ENCODE measurements at places on chromosomes 3 and 15.

DNA sequence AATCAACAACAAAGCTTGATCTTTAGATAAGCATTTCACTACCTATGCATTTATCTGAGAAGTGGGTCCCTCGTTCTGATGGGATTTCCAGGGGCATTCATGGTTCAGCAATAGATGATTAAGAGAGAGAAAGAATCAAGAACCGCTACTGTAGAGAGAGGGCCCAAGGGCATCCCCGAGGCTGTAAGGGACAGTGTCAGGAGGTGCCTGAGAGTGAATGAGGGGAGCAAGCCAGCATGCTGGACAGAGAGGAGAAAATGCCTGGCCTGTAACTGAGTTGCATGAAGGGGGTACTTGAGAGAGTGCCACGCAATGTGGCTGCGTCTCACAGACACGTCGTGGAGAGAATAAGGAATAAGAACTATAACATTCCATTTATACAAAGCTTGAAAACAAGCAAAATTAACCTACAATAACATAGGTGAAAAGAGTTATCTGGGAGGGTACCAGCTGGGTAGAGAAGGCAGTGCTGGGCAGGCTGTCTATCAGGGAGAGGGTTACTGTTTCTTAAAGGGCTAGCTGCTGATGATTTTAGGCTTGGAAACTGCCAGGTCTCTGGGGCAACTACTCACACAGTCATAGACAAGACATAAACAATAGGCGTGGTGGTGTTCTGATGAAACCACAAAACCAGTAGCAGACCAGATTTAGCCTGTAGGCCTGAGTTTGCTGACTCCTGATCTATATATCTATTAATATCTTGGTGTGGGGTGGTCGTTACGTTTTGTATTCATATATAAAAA, 374.6 kb upstream of the CFAP20DC start:
- peak; percentile 70 for DNase-seq

DNA sequence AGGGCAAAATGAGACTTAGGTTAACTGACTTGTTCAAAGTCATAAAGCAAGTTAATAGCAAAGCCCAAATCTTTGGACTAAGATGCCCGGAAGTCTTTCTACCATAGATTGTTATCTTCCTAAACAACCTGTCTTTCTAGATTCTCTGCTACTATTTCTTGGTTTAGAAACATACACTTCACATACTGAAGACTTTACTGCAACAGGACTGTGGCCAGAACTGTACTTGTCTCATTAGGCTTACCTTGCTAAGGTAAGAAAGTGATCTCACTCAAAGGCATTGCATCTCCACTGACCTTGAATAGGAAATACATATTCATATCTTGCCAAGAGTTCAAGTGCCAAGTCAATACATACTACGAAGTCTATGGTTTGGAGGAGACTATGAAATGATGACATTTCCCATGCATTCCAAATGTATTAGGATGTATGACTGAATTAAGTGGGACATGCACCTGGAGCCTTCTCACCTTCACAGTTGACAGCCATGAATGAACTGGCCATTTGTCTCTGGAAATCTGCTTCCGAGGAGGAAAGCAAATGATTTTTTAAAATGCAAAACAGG, 5.0 kb downstream of the ZDHHC3 start:
- no peak for DNase-seq

- no peak for DNase-seq
Measured at GRCh38 chr3:173066044-173067004, 74.7 kb downstream of the SPATA16 start.

DNA sequence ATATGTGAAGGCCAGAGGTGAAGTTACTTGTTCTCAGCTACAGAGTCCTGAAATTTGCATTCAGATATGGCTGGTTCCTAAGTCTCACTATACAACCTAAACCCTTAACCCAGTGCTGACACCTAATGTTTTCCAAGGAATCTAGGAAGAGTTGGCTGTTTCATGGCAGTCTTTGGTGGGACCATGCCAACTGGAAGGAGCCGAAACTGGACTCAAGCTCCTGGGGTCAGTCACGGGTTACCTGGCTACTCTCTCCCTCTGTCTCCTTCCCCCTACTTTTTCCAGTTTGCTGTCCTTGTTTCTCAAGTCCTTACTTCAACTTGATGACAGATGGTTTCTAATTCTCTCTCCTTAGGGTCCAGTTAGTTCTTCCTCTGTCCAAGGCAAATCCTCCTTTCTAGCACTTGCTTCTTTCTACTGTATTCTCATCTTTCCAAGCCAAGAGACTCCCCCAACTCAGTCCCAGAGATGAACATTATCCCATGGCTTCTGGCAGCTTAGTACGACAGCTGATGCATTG, 88.6 kb upstream of the COL6A5 start:
- DNase-seq: no peak

DNA sequence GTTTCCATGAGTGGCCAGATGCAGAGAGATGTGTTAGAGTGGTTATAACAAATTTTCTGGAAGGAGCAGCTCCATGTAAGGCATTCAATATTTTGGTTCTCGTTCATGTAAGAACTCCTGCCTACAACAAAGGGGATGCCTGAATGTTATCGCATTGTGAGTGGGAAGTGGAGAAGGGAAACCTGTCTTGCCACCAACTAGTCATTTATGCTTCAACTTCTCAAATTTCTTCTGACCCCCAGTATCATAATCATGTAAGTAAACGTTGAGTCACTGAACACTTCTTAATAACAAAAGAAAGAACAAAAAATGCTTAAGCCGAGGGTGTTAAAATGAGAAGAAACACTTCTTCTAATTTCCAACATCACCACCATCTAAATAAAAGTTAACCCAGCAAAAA, 62.0 kb upstream of the MRPL3 start:
- no peak for DNase-seq

- no peak for DNase-seq
Measured at GRCh38 chr3:114896978-114897377, 250.1 kb downstream of the ZBTB20 start.

- peak; percentile 13 for DNase-seq
Measured at GRCh38 chr15:42955518-42955917, 34.9 kb upstream of the TTBK2 start.

DNA sequence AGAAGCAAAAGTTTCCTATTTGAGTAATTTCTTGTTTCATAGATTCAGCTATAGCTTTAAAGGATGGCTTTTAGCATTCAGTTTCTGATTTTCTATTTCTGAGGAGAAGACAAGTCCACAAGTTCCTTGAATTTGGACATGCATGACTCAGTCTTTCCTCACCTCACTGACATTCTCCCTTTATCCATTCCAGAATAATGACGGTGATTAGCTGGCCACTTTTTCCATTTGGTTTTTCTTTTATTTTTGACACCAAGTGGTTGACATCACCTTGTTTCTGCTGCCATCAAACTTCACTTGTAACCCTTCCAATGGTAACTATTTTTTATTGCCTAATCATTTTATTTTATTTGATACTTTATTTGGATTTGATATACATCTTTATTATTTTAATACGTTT, 404.4 kb upstream of the KCNMB2 start:
- peak; percentile 17 for DNase-seq

DNA sequence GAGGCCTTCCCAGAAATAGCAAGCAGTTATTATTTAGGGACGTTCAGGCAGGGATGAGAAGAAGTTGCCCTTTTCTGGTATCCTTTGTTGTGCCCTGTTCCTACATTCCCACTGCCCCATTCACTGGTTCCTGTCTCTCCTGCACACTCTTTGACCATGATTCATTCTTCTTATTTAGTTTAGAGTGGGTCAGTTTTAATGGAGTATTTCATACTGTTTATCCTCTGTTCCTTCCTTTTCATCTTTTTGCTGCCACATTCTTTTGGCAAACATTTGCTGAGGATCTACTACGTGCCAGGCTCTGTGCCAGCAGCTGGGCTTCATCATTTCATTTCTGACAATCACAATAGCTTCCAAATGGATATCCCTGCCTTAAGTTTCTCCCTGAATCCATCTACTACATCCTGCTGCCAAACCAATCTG, 11.8 kb upstream of the EID1 start:
- DNase-seq: peak; percentile 29

GRCh38 chr3:39141171-39141995, 12.0 kb downstream of the CSRNP1 start:
- DNase-seq: peak; percentile 37

DNA sequence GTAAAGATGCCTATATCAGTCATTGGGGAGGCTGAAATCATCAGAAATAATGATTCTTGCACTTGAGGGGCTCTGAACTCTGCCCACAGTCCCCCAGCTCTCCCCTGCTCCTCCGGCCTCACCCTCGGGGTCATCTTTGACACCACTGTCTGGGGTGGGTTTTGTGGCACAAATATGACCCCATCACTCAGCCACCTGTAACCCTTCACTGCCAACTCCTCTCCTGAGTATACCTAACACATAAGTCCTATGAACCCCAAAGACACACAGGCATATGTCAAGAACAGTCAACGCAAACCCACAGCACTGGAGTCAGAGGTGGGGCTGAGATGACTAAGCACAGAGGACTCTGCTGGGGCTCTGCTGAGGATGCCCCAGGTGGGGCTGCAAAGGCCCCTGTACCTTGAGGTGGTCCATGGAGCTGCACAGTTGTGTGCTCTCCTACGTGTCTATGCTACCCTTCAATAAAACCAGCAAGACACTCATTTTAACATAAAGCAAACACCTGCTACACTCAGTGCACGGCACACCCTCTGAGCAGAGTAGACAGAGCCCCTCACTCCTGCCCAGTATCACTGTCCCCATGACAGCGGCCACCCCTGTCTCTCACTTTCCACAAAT, 29.9 kb downstream of the SLC41A3 start:
- no peak for DNase-seq

DNA sequence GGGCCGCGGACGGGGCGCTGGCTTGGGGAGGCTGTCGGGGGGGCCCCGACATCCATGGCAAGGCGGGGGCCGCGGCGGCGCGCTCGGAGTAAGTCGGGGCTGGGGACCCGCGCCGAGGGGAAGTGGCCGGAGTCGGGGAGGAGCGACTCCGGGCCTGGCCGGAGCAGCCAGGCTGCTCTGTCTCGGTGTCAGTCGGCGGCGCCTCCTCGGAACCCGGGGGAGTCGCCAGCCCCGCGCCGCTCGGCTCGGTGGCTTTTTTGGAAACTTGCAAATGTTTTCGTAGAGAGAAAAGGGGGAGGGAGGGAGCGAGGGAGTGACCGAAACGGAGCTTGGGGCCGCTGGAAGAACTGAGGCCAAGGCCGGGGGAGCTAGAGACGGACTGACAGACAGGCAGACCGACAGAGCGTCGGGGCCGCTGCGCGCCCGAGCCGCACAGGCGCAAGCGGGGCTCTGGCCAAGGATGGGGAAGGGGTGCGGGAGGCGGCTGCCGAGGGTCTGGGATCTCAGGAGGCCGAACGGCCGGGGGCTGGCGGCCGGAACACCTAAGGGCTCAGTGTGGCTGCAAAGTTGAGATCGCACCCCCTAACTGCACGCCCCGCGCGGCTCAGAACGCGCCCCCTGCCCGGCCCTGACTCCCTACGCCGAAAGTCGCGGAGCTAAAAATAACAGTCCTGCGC, 5.0 kb downstream of the PTH1R start:
- peak; percentile 45 for DNase-seq

- peak; percentile 33 for DNase-seq
Measured at GRCh38 chr3:71226565-71227269, 356.8 kb downstream of the FOXP1 start.

DNA sequence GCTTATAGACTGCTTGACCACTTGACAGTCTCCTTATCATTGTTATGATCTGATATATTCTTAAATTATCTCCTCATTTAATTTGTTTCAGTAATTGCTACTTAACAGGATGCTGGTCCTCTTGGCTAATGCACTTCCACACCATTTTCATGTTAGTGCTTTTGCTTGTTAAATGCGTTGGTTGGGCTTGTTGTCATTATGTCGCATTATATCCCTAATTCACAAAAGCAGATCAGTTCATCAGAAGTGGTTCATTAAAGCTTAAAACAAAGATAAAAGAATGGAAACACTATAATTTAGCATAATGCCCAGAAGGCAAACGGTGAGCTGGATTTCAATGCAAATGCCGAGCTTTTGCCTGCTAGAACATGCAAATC, 17.1 kb upstream of the EHHADH start:
- DNase-seq: no peak

- DNase-seq: peak; percentile 68
Measured at GRCh38 chr3:112671930-112672715, 31.2 kb upstream of the CCDC80 start.

DNA sequence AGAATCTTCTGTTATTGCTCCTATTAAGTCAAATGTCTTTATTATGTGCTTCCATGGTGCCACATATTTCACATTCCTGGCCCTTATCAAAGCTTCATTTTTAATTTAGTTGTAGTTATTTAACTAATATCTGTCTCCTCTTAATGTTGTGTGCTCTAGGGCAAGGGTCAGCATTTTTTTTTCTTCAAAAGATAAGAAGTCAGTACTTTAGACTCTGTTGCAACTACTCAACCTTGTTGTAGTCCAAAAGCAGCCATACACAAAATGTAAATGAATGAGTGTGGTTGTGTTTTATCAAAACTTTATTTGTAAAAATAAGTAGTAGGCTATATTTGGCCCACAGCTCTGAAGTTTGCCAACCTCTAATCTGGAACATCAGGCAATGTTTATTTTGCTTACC, 394.7 kb upstream of the CBLB start:
- no peak for DNase-seq

- peak; percentile 5 for DNase-seq
Measured at GRCh38 chr3:170277833-170278580, 55.8 kb downstream of the PRKCI start.

DNA sequence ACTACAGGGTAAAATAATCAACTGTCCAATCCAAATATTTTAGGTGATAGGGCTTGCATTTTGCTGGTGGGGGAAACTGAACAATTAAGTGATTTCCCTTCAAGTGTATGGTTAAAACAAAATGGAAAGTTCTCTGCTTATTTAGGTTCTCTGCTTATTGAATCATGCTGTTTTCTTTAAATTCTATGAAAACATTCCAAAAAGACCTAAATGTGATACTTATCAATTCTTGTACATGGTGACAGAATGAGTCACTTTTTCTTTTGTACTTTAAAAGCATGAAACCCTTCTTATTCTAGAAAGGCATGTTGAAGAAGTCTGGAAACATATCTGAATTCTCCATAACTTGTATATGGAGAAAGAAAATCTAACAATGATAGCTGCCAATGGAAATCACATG, 192.6 kb downstream of the FMN1 start:
- no peak for DNase-seq

GRCh38 chr3:183046883-183047282, 52.4 kb downstream of the MCCC1 start:
- DNase-seq: no peak

DNA sequence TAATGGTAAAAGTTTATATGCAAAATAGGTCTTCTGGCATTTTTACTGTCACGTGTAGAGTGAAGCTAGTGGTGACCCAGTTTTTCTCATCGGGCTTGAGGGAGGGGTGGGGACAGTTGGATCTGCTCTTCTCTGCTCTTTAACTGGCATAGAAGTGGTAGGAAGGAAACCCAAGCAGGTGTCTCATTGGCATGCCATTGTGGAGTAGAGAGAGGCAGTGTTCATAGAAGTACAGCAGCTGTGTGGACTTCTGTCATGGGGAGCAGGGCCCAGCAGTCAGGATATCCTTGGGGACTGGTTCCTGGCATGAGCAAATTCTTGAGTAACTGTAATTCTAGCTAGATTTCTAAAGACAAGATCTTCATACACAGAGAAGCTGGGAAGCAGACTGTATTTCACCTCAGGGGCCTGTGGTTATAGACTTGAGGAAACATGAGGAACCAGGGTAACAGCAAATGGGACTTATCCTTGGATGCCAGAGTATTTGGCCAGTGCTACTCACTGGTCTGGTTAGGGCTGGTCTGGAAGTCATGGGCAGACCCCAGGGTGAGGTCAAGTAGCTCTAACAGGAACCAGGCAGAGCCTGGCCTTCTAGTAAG, 42.9 kb downstream of the CDIN1 start:
- no peak for DNase-seq

Data from AG08396 (cell line).